Motor neuron (in vitro differentiated cells): ENCODE measurements at places on chromosomes 12 and 14.

GRCh38 chr14:68968721-68969120, 10.4 kb downstream of the ACTN1 start:
- no peak for ATAC-seq

DNA sequence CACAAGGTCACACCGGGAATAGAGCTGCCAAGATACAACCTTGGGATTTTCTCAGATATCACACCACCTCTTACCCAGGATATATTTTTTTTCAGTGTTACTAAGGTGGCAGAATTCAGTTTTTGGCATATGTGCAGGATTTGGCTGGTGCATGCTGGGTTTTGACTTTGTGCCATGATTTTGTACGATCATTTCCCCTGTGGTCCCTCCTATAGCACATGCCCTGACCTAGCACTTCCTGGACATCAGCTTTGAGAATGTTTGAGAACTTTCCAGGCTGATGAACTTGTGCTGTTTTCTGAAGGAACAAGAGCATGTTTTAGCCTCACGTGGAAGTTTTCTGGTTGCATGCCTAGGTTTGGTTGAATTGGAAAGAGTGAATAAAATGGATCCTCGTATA, 11.0 kb upstream of the TBPL2 start:
- no peak for ATAC-seq

GRCh38 chr14:88299865-88300530, 23.1 kb downstream of the KCNK10 start:
- ATAC-seq = no peak

- ATAC-seq = no peak
Measured at GRCh38 chr14:44609876-44610510, 102.9 kb upstream of the FSCB start.

GRCh38 chr14:93991212-93991611, 5.9 kb upstream of the CCDC197 start:
- no peak for ATAC-seq

- ATAC-seq = no peak
Measured at GRCh38 chr14:64201296-64201695, 92.9 kb downstream of the ESR2 start.

DNA sequence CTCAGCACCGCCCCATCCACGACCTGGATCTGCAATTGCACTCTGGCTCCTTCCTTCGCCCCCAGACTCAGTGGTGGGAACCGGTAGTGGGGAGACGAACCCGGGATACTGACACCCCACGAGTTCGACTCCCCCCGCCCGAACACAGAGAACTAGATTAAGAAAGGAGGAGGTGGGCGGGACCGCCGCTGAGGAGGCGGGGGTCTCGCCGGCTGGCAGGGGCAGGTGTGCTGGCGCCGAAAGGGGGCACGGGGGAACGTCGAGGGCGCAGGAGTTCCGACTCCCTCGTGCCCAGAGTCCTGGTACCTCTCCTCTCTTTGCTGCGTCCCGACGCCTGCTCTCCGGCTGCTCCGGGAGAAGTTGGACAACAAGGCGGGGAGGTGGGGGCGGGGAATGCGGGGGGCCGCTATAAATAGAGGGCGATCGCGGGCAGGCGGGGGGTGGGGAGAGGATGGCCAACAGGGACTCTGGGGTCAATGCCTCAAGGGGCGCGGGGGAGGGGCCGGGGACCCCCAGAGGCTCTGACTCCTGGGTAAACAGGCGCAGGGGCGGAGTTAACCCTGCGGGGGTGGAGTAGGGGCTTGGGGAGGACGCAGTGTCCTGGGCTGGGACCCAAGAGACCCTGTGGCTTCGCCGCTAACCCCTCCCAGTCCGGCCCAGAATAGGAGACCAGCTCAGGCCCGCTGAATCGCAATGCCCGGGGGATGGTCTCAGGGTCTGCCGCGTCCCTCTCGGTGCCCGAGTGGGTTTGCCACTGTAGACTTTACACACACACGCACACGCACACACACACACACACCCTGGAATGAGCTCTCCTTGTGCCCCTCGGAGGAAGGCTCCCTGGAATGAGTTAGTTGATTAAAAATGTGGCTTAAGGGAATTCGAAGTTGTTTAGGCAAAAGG, 761 bp upstream of the NDRG2 start:
- ATAC-seq = peak; percentile 45

GRCh38 chr12:50933459-50934124, 18.8 kb upstream of the HIGD1C start:
- no peak for ATAC-seq

- ATAC-seq = peak; percentile 36
Measured at GRCh38 chr12:124928095-124928911, 13.9 kb upstream of the UBC start.

DNA sequence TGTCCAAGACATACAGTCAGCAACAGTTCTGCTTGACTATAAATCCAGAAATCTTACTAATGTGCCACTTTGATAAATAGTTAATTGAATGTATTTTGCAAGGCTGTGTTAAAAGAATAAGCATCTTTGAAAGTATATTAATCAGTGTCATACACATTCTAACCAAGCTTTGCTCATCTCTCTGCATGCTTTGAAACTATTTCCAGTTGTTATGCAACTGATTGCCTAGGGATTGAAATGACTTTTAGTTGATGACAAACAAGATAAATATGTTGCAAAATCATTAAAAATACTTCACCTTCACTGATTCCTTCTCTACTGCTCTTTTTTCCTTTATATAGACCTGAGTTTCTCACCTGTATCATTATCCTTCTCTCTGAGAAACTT, 91.3 kb downstream of the AEBP2 start:
- no peak for ATAC-seq

- ATAC-seq = no peak
Measured at GRCh38 chr14:89707086-89707485, 247.4 kb downstream of the EFCAB11 start.

DNA sequence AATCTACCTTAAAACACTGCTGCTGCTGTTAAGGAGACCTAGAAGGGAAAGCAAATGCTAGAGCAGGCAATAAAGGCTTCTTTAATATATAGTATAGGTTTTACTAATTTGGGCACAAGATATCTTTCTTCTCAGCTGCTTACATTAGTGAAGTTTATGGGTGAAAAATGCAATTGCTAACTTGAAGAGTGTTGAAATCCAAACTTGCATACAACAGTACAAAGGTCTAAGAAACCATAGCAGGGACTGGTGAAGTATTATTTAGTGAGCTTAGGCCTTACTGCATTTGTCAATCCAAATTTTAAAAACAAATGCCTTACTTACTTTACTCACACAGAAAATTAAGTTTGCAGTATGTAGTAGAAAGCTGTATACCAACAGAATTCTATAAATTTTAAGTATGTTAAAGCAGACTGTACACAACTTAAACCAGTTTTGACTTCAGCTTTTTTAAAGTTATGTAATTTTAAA, 1.4 kb upstream of the AP4S1 start:
- ATAC-seq = no peak

DNA sequence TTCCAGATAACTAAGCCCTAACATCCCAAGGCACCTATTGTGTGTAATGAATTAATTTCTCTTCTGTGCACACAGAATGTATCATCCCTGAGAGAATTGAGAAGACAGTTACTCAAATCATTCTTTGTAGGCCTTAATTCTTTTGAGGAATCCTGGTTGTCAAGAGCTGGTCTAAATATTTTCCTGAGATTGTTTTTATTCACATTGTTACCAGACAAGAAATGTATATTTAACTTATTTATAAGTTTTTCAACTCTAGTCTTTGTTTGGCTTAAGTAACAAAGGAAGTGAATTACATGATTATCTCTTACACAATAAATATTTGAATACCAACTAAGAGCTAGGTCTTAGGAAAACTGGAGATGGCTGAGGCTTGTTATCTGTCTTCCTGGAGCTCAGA, 169.4 kb downstream of the DACT1 start:
- ATAC-seq = no peak

- peak; percentile 70 for ATAC-seq
Measured at GRCh38 chr14:49106741-49107667, 479.2 kb downstream of the RPS29 start.

DNA sequence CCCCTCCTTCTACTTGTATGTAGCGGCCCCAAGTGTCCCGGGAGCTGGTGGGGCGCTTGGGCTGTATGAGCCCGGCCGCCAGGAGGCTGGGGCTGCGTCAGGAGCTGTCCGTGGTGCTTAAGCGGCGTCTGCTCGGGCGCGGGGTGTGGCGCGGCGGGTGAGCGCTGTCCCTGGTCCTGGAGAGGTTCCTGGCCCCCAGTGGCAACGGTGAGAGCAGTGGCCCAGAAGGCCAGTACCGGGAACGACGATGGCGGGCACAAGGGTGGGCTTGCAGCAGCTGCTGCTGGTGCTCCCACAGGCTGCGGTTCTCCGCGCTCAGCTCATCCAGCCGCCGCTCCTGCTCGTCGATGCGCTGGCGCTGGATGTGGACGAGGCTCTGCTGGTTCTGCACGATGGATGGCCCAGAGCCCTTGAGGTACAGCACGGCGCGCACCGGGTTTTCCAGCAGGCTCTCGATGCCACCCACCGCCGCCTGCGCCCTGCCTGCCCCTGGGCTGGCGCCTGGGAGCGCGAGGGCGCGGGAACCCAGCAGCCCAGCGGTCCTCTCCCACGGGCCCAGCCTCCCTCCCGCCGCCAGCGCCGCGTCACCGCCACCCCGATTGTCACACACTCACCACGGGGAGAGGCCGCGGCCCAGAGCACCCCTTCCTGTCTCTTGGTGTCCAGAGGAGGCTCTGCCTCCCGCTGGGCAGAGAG, 41.9 kb upstream of the FKBP4 start:
- peak; percentile 100 for ATAC-seq

DNA sequence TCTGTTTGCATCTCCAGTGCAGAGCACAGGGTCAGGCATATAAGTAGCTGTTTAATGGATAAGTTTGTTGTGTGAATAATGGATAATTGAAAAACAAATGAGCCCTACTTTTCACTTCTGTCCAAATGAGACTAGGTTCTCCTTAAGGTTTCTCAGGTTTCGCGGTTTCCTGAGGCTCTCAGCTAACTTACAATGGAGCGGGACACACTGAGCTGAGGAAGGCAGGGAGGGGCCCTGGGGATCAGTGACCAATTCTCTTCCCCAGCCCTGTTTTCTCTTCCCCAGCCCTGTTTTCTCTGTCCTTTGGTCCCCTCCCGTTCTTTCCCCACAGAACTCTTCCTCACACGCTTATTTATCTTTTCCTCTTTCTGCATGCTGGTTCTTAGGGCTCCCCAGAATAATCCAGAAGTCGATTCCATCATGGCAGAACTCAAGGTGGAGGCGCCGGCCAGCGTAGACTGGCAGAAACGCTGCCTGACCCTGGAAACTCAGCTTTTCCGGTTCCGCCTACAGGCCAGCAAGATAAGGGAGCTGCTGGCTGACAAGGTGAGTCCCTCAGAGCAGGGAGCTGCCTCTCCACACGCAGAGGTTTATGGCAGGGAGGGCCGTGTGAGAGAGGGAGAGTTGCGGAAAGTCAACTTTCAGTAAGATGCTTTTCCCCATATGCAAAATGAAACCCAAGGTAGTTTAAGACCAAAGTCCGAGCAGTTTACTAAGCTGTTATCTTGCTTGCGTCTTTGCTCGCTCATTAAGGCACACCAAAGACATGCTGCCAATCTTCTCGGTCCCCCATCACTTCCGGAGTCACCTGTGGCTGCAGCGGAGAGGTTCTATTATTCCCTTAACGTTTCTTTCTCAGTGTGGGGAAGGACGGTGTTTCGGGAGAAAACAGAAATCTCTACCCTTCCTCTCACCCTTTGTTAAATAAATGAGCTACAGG, 8.6 kb downstream of the PLEKHH1 start:
- no peak for ATAC-seq

GRCh38 chr12:65907513-65907912, 83.2 kb downstream of the HMGA2 start:
- ATAC-seq = no peak

DNA sequence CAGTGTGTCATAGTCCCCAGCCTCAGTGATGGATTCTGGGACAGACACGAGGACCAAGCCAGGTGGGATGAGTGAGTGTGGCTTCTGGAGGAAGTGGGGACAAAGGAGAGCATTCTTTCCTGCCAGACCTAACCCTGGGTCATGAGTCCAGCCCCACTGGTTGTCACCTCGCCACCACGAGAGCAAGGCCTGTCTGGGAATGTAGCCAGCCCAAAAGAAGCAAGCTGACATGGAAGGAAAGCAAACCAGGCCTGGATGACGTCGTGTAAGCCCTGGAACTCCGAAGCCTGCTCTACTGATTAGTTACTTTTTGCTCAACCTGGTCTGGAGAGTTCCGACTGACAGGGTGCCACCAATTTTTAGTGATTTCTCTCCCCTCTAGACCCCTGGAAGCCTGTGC, 105.9 kb downstream of the SINHCAF start:
- ATAC-seq = no peak

DNA sequence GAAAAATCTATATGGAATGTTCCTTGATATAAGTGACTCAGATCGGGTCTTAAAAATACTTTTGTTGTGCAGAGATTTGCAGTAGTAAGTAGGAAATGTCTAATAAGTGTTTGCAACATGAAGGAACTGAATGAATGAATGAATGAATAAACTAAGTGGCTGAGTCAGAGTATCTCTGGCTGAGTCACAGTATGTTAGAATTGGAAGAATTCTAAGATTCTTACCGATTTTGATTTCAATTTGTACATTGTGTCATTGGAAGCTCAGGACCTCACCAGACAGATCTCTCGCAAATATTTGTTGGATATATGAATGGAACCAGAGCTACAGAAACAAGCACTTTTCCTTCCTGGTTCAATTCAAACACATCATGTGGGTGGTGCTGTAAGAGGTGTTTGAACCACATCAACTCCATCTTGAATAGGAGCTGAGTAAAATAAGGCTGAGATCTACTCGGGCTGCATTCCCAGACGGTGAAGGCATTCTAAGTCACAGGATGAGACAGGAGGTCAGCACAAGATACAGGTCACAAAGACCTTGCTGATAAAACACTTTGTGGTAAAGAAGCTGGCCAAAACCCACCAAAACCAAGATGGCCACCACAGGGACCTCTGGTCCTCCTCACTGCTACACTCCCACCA, 123.9 kb upstream of the FOXN3 start:
- ATAC-seq = no peak
